Activated CD4-positive, CD25-positive, alpha-beta regulatory T cell treated with anti-CD3 and anti-CD28 coated beads, Interleukin-2, amount 50 U/mL, for 16 hours (primary cell): ENCODE measurements at places on chromosomes 3 and 15.

DNA sequence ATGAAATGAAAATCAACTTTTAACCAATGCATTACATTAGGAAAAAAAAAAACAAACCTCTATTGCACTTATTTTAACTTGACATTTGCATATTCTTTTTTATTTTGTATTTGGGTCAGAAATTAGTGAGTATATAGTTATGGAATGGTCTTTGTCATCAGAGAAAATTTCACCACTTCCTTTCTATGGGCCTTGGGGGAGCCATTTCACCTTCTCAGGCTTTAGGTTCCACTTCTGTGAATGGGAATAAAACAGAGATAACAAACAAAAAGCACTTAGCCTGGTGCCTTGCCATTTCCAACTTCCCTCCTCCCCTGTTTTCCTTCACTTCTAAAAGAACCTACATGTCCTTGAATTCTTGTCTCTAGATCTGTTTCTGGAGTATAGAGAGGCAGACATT is 168.0 kb upstream of the STT3B start:
- DNase-seq = no peak

GRCh38 chr3:32593903-32594525 is 23.4 kb upstream of the DYNC1LI1 start:
- DNase-seq = no peak

GRCh38 chr3:186096290-186096689 is 12.6 kb downstream of the ETV5 start:
- DNase-seq = no peak

DNA sequence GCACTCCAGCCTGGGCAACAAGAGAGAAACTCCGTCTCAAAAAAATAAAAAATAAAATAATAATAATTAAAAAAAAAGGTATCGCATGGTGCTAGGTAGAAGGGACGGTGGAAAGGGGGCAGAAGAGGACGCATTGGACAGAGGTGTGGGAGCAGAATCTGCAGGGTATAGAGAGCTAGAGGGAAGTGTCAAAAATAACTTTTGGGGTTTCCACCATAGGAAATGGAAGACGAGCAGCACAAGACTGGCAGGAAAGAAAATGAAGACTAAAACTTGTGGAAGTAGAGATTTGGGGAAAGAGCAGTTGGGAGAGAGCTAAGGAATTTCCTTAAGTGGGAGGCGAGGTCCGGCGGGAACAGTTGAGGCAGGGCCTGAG is 585 bp upstream of the MKRN2 start:
- DNase-seq = no peak

- DNase-seq = no peak
These were observed 1.0 kb downstream of the OGG1 start for GRCh38 chr3:9750556-9751411.

DNA sequence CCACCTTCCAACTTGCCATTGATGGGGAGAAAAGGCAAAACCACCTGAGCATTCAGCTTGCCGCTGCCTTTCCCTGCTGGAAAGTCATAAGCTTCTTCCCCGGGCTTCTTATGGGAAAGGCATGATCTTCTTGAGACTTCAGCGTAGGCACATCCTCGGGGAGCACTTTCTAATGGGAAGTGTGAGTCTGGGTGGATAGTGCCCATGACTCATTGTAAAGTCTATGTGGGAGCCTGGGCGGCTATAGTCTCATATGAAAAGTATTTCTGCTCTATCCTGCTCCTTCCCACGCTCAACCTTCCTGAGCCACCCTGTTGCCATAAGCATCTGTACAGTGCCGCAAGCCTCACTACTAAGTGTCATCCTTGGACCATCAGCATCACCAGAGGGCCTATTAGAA is 309.9 kb upstream of the THBS1 start:
- DNase-seq = no peak

DNA sequence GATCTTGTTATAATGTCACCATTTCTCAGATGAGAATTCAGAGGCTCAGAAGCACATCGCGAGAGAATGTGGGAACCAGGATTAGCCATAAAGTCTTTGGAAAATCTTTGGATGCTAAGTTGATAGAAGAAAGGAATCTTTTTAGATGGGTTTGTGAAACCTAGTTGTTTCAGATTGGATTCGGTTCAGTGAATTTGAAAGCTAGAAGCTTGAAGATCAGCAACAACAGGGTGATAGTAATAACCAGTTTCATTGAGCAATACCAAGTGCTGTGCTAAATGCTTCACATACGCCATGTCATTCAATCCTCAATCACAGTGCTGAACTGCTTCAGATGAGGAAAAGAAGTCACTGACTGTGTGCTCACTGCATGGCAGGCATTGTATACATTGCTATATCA is 47.4 kb upstream of the MITF start:
- DNase-seq = no peak

- no peak for DNase-seq
These were observed 403.1 kb upstream of the TGFBR2 start for GRCh38 chr3:30203301-30203700.

GRCh38 chr3:49352890-49353421 is 5.2 kb downstream of the GPX1 start:
- DNase-seq = no peak

- no peak for DNase-seq
These were observed 439.0 kb upstream of the ADAMTS9 start for GRCh38 chr3:65126527-65127410.

DNA sequence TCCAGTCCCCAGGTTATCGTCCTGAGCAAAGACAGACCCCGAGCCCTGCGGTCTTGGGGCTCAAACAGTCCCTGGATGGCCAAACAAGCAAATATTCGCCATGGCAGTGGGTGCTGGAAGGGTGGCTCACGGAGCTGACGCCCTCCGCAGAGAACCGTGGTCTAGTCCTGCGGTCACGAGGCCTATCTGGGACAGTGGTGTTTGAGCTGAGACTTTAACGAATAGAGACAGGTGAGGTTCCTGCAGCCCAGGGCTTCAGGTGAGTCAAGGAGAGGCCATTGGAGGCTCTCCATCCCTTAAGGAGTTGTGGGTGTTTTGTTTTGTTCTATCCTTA is 399 bp upstream of the SUCLG2 start:
- no peak for DNase-seq

GRCh38 chr15:51253366-51253765 is 85.0 kb downstream of the CYP19A1 start:
- DNase-seq = no peak

- DNase-seq = no peak
These were observed 28.9 kb downstream of the SIN3A start for GRCh38 chr15:75422554-75422953.

- no peak for DNase-seq
These were observed 305.0 kb upstream of the SLCO3A1 start for GRCh38 chr15:91548549-91548948.

- no peak for DNase-seq
These were observed 420.0 kb downstream of the GABRB3 start for GRCh38 chr15:26352909-26353308.
